ENCODE measurements at places on chromosomes 1 and 21. TPM values are rescaled to one million over a fixed set of nuclear protein-coding genes. Genes with fewer than 3 reads are reported as not detected.

DNA sequence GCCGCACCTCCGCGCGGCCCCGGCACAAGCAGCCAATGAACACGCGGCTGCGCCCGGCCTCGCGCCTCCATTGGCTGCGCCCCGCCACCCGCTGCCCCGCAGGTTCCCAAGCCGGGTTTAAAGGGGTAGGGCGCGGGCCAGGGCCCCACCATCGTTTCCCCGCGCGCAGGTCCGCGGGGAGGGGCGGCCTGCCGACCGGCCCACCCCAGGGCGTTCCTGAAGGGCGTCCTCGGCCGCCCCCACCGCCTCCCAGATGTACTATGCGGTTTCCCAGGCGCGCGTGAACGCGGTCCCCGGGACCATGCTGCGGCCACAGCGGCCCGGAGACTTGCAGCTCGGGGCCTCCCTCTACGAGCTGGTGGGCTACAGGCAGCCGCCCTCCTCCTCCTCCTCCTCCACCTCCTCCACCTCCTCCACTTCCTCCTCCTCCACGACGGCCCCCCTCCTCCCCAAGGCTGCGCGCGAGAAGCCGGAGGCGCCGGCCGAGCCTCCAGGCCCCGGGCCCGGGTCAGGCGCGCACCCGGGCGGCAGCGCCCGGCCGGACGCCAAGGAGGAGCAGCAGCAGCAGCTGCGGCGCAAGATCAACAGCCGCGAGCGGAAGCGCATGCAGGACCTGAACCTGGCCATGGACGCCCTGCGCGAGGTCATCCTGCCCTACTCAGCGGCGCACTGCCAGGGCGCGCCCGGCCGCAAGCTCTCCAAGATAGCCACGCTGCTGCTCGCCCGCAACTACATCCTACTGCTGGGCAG lies at the start of gene OLIG1:
Gene OLIG1, plus strand, starts transcription at position 148 of the 750 bp plus-strand sequence. Its CDS starts 106 bp downstream, at position 254.
- DNase-seq = no peak

DNA sequence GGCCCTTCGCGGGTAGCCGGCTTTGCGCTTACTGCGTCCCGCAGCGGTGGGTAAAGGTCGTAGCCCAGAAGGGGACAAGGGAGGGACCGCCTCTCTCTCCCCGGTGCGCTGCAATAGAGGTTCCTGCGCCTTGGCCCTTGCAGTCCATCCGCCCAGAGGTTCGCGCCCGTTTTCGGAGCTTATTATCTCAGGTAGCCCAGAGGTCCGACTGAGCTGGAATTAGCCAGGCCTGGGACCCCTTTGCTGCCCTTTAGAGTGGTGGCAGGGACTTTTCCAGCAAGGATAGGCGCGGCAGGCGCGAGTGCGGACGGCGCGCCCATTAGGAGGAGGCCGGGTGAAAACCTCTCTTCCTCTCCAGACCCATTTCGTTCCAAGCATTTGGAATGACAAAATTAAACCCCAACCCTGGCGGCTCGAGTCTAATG lies 5.0 kb downstream of the LHX4 start:
- no peak for DNase-seq

DNA sequence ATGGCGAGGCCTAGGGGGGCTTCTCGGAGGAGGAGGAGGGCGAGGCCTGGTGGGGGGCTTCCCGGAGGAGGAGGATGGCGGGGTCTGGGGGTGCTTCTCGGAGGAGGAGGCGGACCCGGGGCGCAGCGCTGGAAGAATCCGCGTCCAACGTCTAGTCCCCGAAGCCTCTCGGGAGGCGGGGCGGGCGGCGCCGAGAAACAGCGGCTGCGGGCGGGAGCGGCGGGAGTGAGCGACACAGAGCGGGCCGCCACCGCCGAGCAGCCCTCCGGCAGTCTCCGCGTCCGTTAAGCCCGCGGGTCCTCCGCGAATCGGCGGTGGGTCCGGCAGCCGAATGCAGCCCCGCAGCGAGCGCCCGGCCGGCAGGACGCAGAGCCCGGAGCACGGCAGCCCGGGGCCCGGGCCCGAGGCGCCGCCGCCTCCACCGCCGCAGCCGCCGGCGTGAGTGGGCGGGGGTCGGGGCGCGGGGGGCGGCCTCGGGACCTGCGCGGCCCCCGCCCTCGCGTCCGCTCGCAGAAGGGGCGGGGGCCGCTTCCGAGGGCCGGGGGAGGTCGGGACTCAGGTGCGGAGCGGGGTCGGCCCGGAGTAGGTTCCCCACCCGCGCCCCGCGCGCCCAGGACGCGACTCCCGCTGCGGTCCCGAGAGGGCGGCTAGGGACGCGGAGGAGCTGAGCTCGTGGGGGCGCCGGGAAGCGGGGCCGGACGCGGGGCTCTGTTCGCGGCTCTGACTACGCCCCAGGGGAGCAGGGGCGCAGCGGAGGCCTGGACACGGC lies at the start of gene KLHL17:
Gene KLHL17, plus strand, starts transcription at position 222 of the 769 bp plus-strand sequence. Its CDS starts 110 bp downstream, at position 332.
- no peak for DNase-seq

DNA sequence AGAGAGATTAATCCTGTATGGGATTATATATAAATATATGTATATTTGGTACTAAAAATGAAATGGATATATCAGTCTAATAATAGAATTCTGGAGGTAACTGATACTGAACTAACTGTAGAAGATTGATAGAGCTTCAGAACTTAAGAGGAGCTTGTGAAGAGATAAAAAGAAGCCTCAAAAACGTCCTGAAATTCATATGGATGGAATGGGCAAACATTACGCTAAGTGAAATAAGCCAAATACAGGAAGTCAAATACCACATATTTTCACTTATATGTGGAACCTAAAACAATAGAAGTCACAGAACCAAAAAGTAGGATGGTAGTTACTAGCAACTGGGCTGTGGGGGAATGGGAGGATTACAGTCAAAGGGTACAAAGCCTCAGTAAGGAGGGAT lies 36.0 kb upstream of the ADGRL4 start:
- DNase-seq = no peak

DNA sequence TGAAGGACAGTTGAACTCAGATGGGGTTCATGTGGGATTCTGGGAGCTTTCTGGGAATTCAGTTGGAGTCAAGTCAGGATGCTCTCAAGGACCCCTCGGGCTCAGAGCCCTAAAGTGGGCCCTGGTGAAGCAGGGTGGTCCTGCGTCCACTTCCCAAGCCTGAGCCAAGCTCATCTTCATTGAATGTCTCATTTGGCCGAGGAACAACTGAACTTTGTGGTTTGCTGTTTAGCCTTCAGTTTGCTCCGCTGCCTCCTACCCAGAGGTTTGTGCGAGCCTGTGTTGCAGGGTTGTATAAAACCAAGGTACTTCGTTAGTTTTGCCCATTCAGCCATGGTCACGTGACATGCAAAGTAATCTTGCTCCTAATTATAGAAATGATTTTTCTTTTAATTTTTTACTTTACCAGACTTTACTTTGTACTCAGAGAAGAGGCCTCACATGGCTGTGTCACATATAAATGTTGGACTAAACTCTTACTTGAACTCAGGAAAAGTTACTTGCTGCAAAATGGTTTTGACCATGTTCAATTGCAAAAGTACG lies 49.7 kb downstream of the B3GALT5 start:
- no peak for DNase-seq

Gene EFCAB7
- total RNA-seq = 4.2 TPM

- no peak for DNase-seq
Measured at GRCh38 chr21:46498335-46499050, 39.8 kb downstream of the DIP2A start.

GRCh38 chr1:19258353-19258752 lies 6.7 kb downstream of the MRTO4 start:
- DNase-seq = no peak

- DNase-seq = no peak
Measured at GRCh38 chr1:95849439-95849838, 615.4 kb downstream of the RWDD3 start.

Gene TCEA3
- 9.1 TPM for total RNA-seq

DNA sequence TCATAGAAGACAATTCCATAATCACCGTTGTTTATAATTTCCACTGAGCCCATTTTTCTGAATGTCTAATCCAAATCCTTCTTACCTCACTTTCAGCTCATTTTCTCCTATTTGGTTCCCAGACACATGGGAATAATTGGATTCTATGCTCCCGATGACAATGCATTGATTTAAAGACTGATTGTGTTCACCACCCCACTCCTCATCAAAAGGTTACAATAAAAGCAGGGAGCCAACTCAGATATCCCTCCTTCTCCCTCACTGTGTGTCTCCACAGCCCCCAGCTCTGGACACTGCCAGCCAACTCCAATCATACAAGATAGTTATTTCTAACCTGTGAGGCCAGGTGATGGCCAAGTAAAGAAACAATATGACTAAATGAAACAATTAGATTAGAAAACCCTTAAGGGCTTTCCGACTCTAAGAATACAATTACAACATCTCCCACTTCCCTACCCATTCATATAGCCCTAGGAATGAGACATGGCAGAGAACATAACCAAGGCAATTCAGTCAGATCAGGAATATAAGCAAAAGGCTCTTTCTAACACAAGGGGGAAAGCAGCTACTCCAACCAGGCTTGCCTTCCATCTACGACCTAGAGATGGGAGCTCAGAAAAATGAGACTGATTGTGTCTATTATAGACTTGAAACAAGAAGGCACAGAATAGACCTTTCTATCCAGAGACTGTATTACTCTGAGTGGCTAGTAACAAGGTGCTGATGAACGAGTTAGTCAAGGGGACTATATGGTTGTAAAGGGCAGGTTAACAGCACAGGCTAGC lies 28.5 kb upstream of the CADM3 start:
- DNase-seq = no peak

Gene FCRL2
- not detected for total RNA-seq

- DNase-seq = no peak
Measured at GRCh38 chr21:34952701-34953100, 96.4 kb downstream of the RUNX1 start.

- DNase-seq = no peak
Measured at GRCh38 chr21:36354918-36355680, 30.1 kb upstream of the CHAF1B start.

- no peak for DNase-seq
Measured at GRCh38 chr21:14968821-14969220, 96.0 kb downstream of the NRIP1 start.

DNA sequence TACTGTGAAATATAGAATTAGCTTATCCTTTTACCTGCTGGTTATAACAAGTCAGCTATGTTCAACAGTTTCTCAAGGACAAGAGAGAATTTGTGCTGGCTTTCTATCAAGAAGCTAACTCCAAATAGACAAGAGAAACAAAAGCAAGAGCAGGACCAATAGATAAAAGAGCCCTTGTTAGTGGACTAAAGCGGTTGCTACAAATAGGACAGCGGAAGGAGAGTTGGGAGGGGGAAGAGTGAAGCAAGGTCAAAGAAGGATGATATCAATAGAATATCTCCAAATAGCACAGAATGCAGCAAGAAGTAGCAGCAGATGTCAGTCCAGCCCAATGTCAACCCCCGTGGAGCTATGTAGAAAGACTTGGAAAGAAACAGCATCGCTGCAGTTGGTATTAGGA lies 53.0 kb upstream of the AKT3 start:
- DNase-seq = no peak
